RPMI8226 (cell line): ENCODE measurements at places on chromosomes 12 and 14.
A peak's percentile ranks its signal among the peaks of the same experiment; 100 is the strongest.

GRCh38 chr12:107091989-107092641, 1.2 kb downstream of the CRY1 start:
- peak; percentile 75 for DNase-seq

DNA sequence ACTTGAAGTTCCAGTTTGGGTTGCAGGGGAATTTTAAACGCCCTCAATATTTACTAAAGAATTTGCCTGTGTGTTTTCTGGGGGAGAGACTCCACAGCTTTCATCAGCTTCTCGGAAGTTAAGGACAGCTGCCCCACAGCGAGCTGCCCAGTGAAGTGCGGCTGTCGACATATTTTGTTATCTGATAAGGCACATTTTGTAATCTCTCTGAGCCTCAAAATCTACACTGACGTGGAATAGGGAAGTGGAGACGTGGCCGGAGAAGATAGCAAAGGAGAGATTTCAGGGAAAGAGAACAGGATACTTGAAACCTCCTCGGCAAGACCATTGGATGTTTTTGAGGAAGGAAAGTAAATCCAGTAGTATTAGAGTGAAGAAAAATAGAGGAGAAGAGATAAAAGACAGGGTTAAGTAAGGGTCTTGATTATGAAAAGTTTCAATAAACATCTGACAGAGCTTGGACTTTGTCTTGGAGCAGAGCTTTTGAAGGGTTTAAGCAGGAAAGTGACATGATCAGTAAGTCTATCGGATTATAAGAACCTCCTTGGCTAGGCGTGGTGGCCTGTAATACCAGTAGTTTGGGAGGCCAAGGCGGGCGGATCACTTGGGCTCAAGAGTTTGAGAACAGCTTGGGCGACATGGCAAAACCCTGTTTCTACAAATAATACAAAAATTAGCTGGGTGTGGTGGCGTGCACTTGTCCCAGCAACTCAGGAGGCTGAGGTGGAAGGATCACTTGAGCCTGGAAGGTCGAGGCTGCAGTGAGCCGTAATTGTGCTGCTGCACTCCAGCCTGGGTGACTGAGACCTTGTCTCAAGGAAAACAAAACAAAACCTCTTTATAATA, 1.1 kb downstream of the POLR3B start:
- DNase-seq = no peak

- no peak for DNase-seq
Measured at GRCh38 chr12:26854031-26854390, 21.0 kb upstream of the ITPR2 start.

DNA sequence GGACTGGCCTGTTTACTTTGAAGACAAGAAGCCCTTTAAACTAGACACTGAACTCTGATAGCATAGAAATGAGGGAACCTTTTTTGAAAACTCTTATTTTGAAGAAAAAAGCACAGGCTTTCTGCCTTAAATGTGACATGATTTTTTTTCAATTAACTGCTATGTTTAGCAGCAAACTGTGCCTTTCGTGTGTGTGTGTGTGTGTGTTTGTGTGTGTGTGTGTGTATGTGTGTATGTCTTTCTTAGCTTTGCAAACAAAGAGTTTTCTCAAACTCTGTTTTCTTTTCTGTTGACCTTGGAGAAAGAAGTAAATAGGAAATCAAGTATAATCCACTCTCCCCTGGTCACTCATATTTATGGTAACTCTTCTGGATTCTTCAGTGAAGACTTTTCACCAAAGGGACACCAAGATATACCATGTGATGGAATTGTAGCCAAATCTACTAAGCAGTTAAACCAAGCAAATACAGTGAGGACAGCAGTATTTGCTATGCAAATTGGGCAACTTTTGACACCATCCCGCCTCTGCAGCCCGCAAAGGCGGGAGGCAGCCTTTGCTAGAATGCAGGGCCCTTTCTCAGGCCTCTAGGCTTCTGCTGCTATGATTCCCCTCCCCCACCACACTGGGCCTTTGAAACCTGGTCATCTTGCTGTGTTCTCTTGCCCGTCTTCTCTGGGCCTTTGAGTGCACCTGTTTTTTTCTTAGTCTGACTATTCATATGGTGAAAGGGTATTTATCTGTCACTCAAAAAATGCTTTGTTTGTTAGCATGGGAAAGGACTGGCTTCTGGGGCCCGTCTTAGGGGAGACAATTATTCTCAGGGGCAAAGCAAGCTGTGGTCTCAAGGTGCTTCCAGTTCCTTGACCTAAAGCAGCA, 107.9 kb downstream of the MYRFL start:
- DNase-seq = peak; percentile 45

DNA sequence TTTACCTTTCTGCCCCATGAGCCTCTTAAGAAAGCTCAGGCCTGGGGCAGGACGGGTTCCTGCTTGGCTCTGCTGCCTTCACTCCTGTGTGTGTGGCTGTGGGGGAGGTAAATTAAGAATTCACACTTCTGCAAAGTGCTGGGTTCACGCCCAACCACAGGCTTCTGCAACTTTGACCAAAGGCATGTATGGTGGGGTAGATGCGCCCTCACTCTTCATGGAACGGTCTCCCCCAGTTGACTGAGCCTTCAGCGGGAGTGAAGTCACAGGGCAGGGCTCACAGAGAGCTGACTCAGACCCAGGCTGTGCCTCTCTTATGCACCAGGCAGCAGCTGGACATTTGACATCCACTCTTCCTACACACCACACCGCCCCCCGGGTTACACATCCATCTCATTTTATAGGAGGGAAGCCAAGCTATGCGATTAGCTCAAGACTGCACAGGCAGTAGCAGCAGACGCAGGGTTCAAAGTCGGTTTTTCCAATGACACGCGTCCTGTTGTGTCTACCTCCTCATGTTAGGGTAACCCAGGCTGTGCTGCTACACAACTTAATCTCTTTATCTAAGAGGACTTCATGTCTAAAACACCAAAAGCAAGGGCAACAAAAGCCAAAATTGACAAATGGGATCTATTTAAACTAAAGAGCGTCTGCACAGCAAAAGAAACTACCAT, 15.4 kb upstream of the BCL11B start:
- DNase-seq = peak; percentile 25

GRCh38 chr12:100414739-100415138, 57.9 kb downstream of the SLC17A8 start:
- DNase-seq = no peak

- DNase-seq = no peak
Measured at GRCh38 chr12:132948146-132949066, 7.7 kb downstream of the ZNF605 start.

- peak; percentile 58 for DNase-seq
Measured at GRCh38 chr14:100317912-100318808, 5.0 kb upstream of the SLC25A47 start.

DNA sequence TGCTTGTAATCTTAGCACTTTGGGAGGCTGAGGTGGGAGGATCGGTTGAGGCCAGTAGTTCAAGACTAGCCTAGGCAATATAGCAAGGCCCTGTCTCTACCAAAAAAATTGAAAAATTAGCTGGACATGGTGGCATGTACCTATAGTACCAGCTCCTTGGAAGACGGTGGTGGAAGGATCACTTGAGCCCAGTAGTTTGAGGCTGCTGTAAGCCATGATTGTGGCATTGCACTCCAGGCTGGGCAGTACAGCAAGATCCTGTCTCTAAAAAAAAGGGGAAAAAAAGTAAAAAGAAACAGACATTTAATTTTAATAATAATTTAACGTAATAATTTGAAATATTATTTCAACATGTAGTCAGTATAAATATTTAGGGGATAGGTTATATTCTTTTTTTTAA, 16.1 kb downstream of the MON2 start:
- DNase-seq = no peak

GRCh38 chr12:77754086-77754485, 76.6 kb upstream of the NAV3 start:
- DNase-seq = no peak

GRCh38 chr14:88258021-88258420, 65.0 kb downstream of the KCNK10 start:
- no peak for DNase-seq

- peak; percentile 87 for DNase-seq
Measured at GRCh38 chr12:38906482-38907200, 1.2 kb upstream of the CPNE8 start.

DNA sequence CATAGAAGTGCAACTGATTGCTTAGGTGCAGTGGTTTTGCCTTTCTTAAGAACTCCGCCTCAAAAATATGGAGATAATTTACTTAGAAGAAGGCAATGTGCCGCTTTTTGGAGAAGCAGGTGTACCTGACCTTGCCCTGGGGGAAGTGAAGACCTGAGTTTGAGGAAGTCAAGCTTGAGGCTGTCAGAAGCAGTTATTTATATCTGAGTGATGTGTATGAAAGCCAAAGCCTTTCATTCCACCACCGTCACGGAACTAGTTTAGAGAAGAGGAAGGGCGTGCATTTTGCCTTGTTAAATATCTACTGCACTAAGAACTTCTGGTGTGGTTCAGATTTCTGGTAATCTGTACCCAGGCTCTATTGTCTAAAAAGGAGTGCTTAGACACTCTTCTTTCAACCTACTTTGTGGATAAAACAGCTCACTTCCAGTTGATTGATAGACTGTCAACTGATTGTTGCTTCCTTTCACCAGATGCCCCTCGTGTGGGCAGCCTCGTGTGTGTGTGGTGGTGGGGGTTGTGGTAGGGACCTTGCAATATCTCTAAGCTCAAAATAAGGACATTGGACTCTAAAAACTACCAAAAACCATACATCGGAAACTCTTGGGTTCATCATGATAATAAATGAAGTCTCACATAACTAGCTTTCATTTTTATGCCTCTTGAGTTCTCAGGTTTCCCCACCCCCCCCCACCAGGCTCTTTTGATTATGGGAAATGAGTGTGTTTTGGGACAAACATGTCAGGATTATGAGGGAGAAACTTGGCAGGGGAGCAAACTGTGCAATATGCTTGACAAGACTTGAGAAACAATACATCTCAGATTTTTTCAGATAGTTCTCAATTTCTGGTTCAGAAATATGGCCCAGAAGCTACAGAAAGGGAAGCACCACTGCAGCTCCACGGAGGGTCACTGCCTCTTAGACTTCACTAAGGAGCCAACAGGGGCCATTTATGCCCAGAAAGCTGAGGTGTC, 78.6 kb downstream of the ARF6 start:
- DNase-seq = peak; percentile 86

DNA sequence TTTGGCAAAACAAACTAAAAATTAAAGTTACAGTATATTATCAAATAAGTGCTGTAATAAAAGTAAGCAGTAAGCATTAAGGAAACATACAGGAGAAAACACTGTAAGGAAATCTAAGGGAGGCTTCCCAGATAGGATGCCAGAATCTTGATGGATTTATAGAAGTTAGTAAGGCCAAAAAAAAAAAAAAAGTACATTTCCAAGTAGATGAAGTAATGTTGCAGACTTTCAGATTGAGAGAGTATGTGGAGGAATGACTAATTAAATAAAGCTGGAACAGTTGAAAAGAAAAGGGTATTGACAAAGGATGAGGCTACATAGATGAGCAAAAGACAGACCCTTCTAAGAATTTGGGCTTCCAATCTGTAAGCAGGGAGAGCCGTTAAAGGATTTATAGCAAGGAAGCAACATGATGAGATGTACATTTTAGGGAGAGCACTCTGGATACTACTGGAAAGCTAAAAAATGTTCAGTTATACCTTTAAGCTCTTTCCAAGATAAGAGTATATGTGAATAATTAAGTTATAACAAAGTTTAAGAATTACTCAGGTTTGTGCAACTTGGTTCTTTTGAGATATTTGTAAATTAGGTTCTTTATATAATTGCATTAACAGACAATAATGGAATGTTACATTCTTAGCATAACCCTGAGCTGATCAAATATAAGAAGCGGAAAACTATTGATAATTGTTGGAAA, 87.5 kb upstream of the MON2 start:
- DNase-seq = no peak

DNA sequence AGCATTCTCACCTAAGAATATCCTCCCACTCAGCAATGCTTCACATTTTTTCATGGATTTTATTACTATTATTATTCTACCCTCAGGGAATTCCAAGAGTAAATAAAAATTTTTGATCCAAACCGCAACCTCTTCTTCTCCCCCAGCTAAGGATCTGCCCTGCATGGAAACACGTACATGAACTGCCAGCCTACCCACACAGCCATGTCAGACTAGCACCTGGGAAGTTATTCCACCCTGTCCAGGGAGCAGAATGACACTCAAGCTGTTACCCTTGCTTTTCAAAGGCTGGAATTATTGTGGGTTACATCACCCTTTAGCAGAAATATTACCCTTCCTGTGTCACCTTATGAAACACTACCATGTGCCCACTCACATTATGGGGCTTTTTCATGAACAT, 227.3 kb upstream of the USP15 start:
- DNase-seq = no peak

- DNase-seq = no peak
Measured at GRCh38 chr12:100371146-100371545, 14.3 kb downstream of the SLC17A8 start.

GRCh38 chr14:99175331-99176155, 96.5 kb downstream of the BCL11B start:
- DNase-seq = no peak

- DNase-seq = peak; percentile 43
Measured at GRCh38 chr14:49303946-49304516, 282.1 kb downstream of the RPS29 start.

DNA sequence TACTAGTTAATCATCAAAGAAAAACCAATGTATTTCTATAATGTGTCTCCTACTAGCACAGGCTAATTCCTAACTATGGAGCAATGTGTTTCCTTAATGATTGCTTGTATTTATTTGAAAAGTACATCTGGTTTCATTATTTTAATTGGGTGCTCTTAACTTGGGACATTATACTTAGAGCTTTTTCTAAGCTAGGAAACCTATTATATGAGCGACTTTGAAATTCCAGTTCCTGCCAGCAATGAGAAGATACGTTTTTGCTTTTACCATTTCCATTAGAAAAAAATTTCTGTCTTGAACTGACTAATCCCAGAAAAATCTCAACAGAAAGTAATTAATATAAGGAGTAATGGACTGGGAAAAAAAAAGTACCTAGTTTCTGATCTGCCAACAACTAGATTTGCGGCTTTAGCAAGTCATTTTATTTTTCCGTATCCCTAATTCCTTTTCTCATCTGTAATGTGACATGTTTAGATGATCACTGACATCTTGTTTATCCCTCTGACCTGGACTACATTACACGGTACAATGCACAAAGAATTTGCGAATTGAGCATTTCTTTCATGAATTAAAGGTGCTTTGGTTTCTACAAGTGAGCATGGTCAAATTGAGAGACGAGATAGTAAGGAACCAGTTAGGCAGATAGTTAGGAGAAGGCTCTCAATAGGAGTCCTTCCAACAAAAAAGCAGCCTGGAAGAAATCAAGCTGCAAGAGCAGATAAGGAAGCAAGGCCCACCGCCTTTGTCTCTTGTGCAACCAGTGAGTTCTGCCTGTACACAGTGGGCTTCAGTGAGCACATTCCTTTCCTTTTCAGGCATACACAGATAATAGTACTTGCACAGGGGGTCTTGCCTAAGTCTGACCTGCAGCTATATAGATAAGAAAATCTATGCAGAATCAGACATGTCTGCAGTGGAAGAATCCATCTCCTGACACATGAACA, 1765.0 kb upstream of the FLRT2 start:
- DNase-seq = no peak

GRCh38 chr14:102866982-102867761, 55.3 kb upstream of the AMN start:
- DNase-seq = no peak
